SK-N-SH (cell line): ENCODE measurements at places on chromosomes 7 and 10.

GRCh38 chr10:58943960-58944359, 232.5 kb upstream of the PHYHIPL start:
- DNase-seq: no peak

- no peak for DNase-seq
Observed at GRCh38 chr7:121505021-121505420, 108.9 kb upstream of the FAM3C start.

- DNase-seq: no peak
Observed at GRCh38 chr10:125646311-125646710, 36.7 kb downstream of the TEX36 start.

- no peak for DNase-seq
Observed at GRCh38 chr10:14423111-14423744, 92.5 kb upstream of the FRMD4A start.

GRCh38 chr10:76245951-76246495, 814.6 kb downstream of the LRMDA start:
- DNase-seq: no peak

DNA sequence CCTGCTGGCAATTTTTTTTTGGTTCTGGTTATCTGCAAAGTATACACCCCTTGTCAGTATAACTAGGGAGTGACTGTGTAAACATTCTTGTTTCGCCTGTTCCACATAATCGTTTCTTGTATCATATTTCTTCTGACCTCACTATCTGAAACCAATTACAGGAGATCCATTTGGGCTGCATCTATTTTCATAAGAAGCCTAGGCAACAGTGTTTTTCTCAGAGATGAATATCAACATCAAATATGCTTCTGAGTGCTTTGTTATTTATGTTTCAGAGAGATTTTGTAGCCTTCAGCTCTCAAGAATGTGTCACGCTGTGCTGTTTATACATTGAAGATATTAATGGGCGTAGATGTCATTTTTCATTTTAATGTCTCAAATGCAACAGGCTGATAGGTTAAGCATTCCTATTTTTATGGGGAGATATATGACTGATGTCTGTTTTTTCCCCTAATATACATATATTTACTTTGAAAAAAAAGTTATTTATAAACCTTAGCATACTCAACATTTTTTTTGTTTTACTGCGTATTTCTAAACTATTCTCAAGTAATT, 115.5 kb downstream of the FOXP2 start:
- no peak for DNase-seq
